ENCODE measurements at places on chromosomes 2 and 18. TPM values are rescaled to one million over a fixed set of nuclear protein-coding genes. Genes with fewer than 3 reads are reported as not detected.
A peak's percentile ranks its signal among the peaks of the same experiment; 100 is the strongest.

DNA sequence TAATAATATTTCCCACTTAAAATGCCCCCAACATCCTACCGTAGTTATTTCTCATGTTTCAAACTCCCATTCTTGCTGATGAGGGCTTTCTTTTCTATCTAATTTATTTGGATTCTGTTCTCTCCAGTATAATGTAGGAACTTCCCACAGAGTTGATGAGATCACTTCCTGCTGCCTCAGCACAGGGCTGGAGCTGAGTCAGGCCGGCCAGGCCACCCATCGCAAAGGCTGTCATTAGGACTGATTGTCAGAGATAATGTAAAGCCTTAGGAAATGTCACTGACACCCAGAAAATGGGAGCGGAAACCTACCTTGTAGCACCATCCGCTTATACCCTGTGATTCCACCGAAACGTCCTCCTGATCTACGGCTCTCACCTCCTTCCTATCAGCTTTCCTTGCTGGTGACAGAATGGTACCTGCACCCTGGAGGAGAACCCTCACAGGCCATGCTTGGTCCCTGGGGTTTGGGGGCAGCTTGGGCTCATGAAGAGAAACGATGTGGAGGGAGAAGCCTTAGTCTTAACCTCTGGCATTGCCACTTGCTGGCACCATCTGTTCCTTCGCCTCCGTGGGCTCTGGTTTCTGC, 672.8 kb upstream of the ID2 start:
- DNase-seq = no peak

GRCh38 chr2:236264256-236264655, at the start of gene ASB18:
ASB18 (minus strand) TSS chr2:236264406; CDS start chr2:236264345, 61 bp downstream.
- no peak for DNase-seq

DNA sequence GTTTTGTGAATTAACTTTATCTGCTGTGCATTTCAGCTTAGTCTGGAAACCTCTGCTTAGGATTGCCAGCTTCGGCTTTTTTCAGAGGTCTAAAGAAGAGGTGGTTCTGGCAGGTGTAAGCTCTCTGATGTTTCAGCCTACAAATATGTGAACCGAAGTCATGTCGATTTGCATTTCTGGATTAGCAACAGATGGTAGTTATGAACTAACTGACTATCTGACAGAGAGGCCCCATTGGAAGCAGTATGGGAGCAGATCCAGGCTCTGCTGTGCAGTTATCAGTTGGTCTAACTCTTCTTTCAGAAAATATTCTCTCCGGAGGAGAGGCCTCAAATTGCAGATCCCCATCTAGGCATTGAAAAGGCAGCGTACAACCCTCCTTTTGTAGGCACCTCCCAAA, 32.7 kb upstream of the SPRED2 start:
- no peak for DNase-seq

DNA sequence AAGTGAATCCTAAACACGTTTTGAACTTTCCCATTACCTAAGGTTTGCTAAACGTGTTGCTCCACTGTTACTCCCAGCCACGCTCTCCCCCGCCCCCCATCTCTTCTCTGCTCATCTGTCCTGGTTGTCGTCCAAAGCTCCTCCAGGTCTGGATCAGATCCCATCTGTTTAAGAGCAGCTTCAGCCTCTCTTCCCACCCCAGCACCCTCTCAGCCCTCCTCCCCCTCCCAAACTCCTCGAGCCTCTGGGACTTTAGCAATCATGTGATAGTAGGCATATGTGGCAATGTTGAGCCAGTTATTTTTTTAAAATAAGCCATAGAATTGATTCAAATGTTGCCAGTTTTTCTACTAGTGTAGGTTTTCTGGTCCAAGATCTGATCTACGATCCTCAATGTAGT, 20.0 kb upstream of the LPIN1 start:
- no peak for DNase-seq

The ALPP gene
- total RNA-seq = 0.16 TPM

DNA sequence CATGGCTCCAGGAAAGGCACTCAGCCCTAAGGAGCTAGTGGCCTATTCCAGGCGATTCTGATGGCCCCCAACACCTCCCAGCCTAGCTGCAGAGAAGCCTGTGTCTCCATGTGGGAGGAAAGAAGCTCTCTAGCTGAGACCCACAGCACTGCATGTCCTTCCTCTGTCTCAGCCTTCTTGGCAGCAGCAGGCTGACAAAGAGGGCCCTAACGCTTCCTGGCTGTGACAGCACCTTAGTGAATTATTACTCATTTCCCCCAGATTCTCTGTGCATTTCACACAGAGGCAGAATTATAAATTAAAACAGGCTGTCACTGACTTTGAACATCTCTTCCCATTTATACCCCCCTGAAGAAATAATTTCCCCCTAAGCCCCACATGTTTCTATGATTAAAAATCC, 206.8 kb downstream of the CLIP4 start:
- DNase-seq = no peak

GRCh38 chr2:130338793-130339345, 3.8 kb upstream of the IMP4 start:
- DNase-seq = no peak

DNA sequence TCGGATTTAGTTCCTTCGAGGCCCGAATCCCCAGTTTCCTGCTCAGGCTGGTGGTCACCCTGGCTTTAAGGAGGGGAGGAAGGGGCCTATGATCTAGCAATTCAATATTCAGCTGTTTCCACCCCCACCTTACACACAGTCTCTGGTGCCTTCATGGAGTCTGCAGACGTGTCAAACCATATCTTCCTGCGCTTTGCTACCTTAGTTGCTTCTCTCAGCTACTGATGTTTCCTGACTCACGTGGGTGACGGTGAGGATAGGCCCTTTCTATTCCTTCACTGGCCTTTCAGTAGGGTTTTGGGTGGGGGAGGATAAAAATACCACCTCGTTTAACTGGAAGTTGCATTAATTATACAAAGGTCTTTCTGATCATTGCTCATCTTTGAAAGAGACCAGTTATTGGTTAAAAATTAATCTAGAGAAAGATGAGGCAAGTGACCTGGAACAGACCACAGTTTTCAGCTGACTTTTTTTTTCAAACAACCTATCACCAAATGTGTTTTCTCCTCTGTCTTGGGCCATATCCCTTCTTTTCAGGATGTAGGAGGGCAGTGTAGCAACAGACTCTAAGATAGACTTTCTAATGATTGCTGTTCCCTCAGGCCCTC, 49.7 kb downstream of the SH2D6 start:
- DNase-seq = no peak

- DNase-seq = no peak
Observed at GRCh38 chr2:219418155-219419011, at the start of gene DES. DES (plus strand) TSS chr2:219418377; CDS start chr2:219418463, 86 bp downstream.

DNA sequence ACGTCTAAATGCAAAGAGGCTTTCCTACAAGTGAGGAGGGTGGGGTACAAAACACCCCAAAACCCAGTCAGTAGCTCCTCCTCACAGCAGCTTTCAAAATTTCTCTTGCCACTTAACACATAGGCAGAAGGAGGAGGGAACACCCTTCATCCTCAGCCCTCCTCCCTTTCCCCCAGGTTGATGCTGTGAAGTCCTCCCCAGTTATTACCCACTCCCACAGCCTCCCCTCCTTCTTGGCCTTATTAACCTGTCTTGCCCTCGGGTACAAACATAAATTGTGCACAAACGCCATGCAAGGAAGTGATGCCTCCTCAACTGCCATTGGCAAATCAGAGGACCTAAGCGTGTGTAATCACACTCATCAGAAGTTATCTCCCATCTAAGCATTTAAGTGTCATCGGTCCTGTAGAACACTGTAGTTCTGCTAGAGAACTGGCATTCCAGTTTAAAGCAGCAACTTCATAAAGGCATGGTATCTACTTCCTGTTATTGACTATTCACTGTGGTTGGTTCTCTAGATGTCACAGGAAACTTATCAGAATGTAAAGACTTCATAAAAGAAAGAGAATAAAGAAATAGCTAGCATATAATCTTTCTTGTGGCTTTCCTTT, at the start of gene DSC1:
Gene DSC1, minus strand, starts transcription at position 32 of the 611 bp plus-strand sequence. CDS start 262 bp downstream, outside the sequence.
- DNase-seq = no peak

The C2orf72 gene
- total RNA-seq = 0.18 TPM

DNA sequence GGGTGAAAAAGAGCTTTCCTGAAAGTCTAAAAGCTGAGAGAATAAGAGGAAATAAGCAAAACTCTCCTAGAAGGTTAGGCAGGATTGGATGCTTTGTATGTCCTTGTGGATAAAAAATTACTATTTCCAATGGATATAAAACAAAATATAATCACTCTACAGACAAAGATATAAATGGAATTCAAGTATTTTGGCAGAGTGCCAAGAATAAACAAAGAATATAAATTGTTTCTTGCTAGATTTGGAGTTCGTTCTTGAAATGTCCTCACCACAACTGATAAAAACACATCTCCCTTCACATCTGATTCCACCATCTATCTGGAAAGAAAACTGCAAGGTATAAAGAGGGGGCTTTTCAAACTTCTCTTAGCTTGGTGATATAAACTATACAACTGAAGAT, 13.3 kb downstream of the SULT1C3 start:
- DNase-seq = no peak

The POTEC gene
- not detected for total RNA-seq

DNA sequence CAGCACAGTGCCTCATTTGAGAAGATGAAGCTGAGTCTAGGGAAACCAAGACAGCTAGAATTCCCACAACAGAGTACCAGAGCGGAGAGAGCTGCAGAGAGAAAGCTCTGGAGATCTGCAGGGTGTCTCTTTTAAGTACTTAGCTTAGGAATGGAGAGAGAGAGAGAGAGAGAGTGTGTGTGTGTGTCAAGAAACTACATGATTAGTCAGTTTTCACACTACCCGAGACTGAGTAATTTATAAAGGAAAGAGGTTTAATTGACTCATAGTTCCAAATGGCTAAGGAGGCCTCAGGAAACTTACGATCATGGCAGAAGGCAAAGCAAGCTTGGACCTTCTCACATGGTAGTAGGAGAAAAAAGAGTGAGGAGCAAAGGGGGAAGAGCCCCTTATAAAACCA, 64.0 kb downstream of the HIBCH start:
- DNase-seq = peak; percentile 4

- DNase-seq = no peak
Observed at GRCh38 chr18:12597760-12598159, 60.1 kb downstream of the SPIRE1 start.

- no peak for DNase-seq
Observed at GRCh38 chr2:231684314-231685223, 23.8 kb upstream of the PTMA start.

The RAB1A gene
- total RNA-seq = 66.8 TPM

The MDH1B gene
- 0.36 TPM for total RNA-seq

- no peak for DNase-seq
Observed at GRCh38 chr2:23292024-23292423, 93.0 kb upstream of the KLHL29 start.

GRCh38 chr2:177252808-177253531, 11.6 kb downstream of the NFE2L2 start:
- no peak for DNase-seq

DNA sequence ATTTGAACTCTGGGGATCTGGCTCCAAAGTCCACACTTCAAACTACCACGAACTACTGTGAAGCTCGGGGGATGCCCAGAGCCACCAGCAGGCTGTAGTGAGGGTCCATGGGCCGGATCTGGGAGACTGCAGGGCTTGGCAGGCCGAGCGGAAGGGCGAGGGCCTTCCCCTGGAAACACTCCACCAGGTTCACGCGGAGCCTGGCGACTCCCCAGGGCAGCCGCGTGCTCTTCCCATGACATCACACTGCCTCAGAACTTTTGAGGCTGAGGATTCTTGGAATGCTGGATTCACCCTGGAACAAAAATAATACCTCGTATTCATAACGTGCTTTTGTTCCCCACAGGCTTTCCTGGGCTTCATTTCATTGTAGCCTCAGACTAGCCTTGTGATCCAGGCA, 201.0 kb downstream of the SMAD7 start:
- DNase-seq = no peak

The PKP4 gene
- 44.8 TPM for total RNA-seq

- DNase-seq = no peak
Observed at GRCh38 chr2:230933521-230934180, 8.6 kb upstream of the GPR55 start.

GRCh38 chr2:239735131-239735828, 289.9 kb downstream of the NDUFA10 start:
- no peak for DNase-seq

GRCh38 chr2:207135340-207135739, 30.4 kb downstream of the KLF7 start:
- DNase-seq = no peak

DNA sequence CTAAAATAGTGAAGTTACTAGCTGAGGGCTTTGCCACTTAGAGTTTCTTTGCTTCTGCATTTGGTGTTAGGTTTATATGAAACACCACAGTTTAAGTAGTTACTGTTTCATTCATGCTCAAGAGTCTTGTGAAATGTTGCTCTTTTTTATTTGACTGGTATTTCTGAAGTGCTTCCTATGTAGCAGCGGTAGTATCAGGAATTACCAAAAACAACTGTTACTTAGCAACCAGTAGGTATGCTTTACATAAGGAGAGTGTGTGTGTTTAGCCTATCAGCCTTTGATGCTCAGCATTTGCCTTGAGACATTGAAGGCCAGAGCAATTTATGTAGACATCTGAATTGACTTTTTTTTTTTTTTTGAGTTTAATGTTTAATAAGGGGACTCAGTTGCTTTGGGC, 3.6 kb downstream of the DIS3L2 start:
- no peak for DNase-seq

The C2orf80 gene
- total RNA-seq = not detected

DNA sequence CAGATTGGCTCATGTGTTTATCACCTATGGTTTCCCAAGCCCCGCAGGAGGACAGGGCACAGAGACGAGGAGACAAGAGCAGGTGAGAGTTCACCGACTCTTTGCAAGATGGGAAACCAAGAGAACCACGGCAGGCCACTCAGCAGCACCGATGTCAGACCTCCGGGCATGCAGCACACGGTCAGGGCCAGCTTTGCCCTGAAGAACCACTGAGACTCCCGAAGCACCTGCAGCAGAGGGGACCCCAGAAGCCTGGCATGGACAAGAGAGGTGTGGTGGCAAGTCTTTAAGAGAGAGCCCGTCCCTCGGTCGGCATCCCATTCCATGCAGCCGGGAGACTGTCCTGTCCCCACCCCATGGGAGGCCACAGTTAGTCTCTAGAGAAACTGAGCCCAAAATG, 36.6 kb upstream of the TAF1B start:
- DNase-seq = no peak

The UGT1A8 gene
- total RNA-seq = not detected

- DNase-seq = peak; percentile 69
Observed at GRCh38 chr2:203673933-203674332, 32.5 kb upstream of the CD28 start.

The IL1R1 gene
- 6.8 TPM for total RNA-seq

DNA sequence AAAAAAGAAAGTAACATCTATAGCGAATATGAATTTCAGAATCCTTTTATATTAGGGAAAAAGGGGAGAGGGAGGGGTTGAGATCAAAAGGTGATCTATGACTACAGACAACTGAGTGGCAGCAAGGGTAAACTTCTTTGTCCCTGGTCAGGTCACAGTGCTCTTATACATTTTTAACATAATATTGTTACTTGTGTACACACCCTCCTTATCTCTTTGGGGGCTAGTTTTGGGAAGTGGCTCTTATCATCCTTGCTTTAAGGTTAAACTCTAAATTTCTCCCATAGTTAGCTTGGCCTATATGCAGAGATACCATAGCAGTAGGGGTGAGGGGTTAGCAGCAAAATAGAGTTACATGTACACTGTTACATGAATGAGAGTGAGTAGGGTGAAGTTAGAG, 31.6 kb upstream of the ATG16L1 start:
- no peak for DNase-seq
